ENCODE measurements at places on chromosomes 11 and 22.

DNA sequence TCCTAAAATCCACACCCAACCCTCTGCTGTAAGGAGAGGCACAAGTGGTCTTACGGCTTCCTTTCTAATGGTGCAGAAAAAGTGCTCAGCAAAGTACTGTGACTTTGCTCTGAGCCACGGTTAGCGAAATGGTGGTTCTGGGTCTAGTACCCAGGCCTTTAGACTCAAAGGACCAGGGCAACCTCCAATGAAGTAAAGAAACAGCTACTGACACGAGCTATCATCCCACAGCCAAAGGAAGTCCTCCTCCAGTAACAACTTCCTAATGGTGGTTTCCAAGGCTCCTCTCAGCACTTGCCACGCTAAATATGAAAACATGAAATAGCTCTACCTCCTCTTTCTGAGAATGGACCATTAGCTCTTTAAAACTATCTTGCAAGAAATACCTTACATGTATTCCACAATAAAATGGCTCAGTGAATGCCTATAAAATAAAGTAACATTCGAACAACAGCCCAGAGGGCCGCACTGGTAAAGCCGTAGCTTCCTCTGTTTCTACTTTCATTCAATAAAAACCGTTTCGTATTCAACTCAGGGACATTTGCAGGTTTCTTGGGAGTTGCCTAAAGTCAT is 122.4 kb downstream of the ETS1 start:
- DNase-seq, result no peak

DNA sequence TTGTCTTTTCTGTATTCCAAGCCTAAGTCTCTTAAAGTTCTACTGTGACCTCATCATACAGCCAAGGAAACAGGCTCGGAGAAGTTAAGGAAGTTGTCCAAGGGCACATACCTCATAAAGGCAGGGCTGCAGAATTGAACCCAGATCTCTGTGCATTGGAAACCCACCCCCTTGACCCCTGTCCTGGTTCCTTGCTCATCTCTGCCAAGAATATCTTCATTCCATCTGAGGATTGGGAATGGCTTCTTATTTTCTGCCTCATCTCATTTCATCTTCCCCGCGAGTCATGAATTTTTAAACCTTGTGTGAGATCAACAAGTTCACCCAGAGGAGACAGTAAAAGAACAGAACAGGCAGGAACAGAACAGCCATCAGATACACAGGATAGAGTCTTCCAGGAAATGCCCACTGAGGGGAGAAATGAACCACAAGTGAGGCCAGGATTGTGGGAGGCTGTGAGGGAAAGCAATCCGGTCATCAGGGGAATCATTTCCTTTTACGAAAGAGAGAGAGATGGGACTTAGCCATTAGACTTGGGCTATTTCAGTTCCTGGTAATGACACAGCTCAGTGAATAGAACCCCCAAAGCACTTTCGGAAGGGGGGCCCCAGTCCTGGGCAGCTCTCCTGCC is 34.4 kb upstream of the LRRC10B start:
- DNase-seq, result no peak

DNA sequence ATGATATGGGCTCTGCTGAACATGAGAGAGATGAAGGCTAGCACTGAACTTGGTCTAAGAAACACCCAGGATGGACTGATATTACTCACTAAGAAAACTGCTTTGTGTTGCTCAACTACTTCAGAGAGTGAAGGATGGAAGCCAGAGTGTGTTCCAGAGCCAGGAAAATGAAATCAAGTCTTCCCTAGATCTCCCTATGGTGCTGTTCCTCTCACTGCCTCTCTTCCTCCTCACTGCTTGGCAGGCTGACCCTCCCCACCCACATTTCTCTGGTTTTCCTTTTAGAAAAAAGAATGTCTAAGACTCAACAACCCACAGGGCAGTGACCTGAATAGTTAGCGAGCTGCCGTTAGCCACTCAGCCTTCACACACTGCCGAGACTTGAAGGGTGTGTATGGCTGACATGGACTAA is 65.6 kb downstream of the CCDC81 start:
- DNase-seq, result peak; percentile 44

- DNase-seq, result no peak
Observed at GRCh38 chr11:118643995-118644345, 35.5 kb downstream of the TREH start.

DNA sequence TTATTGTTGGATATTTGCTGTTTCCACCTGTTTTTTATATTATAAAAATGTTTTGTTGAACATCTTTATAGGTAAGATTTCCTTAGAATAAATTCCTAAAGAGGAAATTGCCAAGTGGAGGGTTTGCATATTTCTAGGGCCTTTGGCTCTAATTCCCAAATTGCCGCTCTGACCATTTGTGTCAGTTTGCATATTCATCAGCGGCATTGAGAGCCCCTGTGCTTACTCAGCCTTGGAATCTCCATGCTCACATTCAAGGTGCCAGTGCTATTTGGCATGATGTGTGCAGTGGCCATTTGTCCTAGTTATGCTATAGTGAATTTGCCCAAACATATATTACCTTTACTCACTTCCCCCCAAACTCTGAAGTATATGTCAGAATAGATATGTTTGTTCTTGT is 25.5 kb downstream of the KREMEN1 start:
- DNase-seq, result no peak

DNA sequence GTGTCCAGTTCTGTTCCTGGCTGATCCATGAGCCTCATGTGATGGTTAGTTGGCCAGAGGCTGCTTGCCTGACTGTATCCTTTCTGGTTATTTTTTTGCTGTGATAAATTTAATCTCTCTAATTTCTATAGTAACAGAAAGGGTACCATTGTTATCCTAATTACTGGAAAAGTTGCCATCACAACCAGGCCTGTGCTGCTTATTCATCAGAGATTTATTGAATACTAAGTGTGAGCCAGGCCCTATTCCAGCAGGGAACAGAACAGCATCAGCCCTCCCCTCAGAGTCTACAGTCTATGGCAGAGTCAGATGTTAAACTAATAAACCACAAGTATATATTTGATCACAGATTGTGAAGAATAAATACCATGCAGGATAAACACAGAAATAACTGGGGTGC is 86.8 kb downstream of the DEPDC5 start:
- DNase-seq, result no peak

DNA sequence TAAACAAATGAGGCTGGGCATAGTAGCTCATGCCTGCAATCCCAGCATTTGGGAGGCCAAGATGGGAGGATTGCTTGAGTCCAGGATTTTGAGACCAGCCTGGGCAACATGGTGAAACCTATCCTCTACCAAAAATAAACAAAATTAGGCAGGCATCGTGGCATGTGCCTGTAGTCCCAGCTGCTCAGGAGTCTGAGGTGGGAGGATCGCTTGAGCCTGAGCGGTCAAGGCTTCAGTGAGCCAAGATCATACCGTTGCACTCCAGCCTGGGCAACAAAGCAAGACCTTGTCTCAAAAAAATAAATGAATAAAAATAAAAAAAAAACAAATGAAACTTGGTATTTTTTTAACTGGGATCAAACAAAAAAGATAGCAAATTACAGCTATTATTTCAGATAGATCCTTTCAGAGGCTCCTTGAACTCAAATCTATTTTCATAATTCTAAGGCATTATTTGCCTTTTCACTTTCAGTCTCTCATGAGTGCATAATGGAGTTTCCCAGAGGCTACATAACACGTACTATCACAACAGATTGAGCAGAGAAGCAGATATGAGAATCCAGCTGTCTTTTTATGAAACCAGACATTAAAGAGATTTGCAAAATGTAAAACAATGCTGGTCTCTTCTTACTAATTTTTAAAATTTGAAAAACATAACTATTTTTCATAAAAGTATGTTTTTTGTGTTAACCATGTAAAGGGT is 23.1 kb downstream of the DDIAS start:
- DNase-seq, result no peak

DNA sequence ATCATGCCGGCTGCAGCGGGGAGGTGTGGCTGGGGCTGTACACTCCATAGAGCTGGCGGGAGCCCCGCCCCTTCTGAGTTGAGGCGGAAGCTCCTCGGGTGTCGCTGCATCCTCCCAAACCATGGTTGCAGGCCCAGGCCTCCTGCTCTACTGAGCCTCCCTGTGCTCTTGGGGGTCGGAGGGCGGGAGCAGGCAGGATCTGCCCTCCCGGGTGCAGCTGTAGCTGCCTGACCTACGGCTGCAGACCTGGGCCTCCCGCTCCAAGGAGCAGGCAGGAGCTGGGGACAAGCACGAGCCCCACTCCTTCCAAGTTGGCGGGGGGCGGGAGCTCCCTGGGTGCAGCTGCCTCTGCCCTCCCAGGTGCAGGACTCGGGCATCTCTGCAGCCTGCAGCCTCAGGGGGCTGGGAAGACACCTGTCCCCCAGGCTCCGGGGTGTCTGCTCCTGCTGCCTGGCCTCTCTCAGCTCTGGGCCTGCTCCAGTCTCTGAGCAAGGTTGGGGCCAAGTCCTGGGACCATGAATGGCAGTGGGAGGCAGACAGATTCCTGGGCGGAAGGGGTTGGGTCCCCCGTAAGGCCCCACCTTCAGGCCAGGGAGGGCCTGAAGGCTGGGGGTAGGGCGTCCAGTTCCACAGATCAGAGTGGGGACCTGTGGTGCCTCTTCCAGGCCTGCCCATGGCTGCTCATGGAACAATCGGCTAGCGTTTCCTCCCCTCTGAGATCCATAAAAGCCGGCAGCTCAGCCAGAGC is 46.4 kb upstream of the SC5D start:
- DNase-seq, result no peak

DNA sequence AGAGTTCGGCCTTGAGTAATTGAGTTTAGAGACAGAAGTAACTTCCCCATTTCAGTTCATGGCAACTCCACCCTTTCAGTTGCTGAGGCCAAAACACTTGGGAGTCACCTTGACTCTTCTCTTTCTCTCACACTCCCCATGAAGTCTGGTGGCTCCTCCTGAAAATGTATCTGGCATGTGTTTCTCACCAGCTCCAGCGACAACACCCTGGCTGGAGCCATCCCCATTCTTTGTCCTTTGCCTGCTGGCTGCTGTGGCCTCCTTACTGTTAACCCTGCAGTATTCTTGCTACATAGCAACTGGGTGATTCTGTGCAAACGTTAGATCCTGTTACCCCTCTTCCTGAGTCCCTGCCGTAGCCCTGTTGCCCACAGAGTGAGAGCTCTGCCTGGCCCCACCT is 23.8 kb downstream of the SLC6A5 start:
- DNase-seq, result no peak

- no peak for DNase-seq
Observed at GRCh38 chr11:128759168-128759567, 65.3 kb downstream of the FLI1 start.

- no peak for DNase-seq
Observed at GRCh38 chr11:71238285-71238875, 14.0 kb downstream of the SHANK2 start.

- DNase-seq, result no peak
Observed at GRCh38 chr11:9138133-9138453, 46.7 kb upstream of the SCUBE2 start.

DNA sequence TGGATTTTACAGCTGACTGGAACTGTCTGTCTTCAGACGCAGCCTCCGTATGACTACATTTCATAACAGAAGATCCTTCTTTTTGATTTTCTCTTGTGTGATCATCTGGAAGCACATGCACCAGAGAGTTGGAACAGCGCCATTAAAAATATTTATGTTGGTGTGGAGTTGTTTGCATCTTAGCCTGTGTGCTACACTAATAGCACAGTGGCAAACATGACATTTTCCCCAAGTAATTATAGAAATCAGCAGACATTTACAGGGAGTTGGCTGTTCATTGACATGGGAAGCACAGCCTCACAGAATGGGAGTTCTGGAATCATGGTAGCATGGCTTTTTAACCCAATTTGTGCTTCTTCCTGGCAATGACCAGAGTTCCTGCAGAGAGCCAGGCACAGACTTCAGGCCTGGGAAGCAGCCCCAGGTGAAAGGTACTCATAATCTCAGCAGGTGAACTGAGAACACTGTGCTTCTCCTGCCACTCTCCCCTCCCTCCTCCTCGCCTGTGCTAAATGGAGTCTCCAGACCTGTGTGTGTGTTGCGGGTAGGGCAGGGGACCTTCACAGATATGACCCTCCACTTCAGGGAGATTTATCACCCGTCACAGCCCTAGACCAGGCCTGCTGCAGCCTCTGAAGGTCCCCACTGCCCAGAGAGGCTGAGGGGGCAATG is 82.8 kb upstream of the PLET1 start:
- DNase-seq, result no peak

- no peak for DNase-seq
Observed at GRCh38 chr11:8704136-8704535, 21.5 kb downstream of the RPL27A start.

DNA sequence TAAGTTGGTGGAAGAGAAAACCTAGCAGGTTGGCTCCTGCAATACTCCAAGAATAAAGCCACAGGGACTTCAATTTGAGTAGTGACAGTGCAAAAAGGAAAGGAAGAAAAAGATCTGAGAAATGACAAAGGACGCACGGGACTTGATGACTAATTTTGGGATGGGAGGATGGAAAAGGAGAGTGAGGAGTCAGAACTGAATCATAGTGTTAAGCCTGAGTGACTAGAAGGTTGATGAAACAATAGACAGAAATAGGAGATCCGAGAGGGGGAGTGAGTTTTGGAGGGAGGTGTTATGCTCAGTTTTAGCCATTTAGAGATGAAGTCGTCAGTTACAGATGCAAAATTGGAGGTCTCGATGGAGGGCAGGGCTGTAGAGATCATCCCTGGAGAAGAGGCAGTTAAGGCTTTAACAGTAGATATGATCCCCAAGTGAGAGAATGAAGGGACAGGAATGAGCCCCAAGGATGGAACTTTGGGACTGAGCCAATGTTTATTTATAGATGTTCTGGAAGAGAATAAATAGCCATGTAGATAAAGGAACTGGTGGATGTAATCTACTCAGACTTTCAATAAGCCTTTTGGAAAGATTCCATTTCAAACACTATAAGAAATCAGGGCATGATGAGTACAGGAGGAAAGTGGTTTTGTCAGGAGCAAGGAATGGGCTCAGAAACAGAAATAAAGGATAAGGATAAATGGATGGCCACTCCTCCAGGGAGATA is 108.9 kb upstream of the NCAM1 start:
- no peak for DNase-seq

Data from AG09319 (cell line).